Esophagus mucosa (tissue), 1 donor: ENCODE measurements at places on chromosomes 12 and 14.

DNA sequence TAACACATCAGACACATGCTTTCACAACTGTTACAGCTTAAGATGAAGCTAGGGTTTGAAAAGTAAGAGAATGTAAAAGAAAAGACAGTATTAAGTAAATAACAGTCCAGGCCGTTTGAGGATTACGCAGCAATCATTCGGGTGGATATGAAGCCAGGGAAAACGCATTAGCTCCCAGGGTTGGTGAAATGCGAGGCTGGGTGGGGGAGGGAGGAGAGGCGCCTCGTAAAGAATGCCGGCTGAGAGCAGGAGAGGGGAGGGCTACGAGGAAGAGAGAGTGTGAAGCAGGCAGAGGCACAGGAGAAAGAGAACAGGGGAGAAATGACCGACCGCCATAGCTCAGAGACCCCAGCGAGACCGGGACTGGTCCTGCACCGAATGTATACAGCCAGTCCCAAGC lies 73.0 kb downstream of the IQSEC3 start:
- ATAC-seq, result no peak

DNA sequence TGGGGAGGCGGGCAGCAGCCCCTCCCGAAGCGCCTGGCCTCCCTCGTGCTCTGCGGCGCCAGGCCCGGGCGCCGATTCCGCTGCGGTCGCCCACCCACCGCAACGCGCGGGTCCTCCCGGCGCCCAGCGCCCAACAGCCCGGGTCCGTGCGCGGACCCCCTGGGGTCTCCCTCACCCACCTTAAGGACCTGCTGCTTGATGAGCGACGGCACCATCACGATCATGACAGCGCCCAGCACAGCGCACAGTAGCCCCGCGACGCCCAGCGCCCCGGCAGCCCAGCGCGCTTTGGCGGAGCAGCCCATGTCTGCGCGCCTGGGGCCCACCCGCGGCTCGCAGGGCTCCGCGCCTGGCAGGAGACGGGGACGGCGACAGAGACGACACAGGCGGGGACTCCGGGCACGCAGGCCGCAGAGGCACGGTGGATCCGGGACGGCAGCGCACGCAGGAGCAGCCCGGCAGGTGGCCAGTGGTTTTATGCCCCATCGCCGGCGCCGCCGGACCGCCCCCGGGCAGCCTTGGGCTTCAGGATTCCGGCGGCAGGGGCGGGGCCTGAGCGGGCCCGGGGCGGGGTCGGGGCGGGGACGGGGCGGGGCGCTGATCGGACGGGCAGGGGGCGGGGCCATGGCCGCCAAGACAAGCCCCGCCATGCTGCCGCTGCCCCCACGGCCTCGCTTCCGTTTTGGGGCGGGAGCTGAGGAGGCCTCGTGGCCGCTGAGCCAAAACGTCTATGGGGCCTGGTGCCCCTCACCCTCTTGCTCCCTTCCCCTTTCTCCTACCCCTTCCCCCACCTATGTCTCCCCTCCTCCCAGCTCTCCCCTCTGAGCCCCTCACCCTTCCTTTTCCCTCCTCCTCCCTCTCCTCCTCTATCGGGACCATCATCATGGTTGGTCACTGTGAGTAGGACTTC lies at the start of gene SCARB1:
TSS of gene SCARB1 (minus strand) at position 449 of the 910 bp plus-strand sequence. CDS start at position 305, 144 bp downstream.
- peak; percentile 88 for ATAC-seq

GRCh38 chr12:10189653-10190052 lies 10.8 kb downstream of the TMEM52B start:
- ATAC-seq, result peak; percentile 49

DNA sequence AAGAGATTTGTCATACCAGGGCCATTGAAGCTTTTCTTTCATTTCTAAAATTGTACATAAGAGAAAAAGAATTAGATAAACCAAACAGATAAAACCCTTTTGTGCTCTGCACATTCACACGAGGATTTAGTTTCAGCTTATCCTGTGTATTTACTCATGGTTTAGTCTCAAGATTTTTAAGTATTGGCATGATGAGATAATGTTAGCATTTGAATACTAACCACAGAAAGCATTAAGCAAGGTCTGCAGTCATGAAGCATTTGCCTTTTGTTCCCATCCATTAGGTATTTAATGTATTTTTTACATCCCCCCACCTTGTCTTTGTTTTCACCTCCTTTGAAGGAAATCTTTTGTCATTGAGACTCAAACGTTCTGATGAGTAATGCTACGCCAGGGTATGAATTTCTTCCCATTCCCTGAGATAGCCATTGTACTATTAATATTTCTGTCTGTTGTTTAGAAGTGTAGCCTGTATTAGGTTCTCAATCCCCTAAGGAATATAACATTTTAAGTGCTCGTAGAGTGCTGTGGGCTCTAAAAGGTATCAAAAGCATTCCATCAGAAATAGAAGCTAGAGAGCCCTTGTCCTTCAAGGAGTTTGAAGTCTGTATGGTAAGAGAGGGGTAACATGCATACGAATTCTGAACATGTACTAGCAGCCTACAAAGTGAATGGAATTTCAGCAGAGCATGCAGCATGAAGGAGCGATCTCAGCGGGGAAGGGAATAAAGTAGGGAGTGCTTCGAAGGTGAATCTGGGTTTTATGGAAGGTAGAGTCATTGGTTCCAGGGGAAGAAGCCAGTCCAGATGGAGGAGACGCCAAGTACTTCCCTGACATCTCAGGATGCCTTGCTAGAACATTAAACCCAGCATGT lies 22.3 kb downstream of the CRADD start:
- peak; percentile 49 for ATAC-seq

- no peak for ATAC-seq
Observed at GRCh38 chr12:128794661-128795529, 28.9 kb downstream of the SLC15A4 start.

GRCh38 chr12:81797100-81797499 lies 38.0 kb upstream of the PPFIA2 start:
- no peak for ATAC-seq
